ENCODE measurements at places on chromosomes 3 and 15.

- DNase-seq = peak; percentile 8
Measured at GRCh38 chr15:41827290-41827879, 507 bp upstream of the JMJD7 start.

DNA sequence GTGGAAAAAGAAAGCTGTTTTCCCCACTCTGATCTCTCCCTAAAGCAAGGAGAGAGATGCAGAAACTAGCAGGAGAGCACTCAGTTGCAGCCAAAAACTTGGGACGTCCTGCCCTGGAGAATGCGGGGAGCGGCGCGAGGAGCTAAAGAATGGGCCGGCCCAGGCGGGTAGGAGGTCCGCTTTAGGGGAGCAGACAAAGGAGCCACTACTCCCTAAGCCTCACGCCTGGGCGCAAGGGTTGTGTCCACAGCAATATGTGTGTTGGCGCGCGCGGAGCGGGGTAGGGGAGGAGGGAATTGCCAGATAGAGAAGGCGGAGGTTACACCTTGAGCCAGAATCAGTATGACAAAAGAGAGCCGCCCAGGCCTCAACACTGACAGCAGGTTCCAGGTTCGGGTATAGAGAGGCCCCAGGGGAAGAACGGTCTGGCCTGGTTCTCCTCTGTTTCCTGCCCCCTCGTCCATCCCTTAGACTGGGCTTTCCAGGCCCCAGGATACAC is 2.9 kb downstream of the WNT5A start:
- DNase-seq = no peak

GRCh38 chr15:100914876-100915275 is 4.3 kb upstream of the LRRK1 start:
- no peak for DNase-seq

DNA sequence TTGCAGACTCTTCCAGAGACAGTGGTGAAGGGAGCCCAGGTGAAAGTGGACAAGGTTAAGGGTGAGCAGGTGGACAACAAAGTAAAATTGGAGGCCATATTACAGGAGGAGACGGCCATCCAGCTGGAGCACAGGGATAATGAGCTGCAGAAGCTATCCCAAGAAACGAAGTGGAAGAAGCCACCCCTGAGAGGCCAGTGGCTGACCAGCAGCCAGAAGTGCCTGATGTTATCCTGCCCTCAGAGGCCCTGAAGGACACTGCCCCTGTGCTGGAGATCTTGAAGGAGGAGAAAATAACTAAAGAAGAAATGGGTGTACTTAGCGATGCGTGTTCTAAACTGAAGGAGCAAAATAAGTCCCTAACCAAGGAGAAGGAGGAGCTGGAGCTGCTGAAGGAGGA is 107.6 kb downstream of the SMAD6 start:
- no peak for DNase-seq

DNA sequence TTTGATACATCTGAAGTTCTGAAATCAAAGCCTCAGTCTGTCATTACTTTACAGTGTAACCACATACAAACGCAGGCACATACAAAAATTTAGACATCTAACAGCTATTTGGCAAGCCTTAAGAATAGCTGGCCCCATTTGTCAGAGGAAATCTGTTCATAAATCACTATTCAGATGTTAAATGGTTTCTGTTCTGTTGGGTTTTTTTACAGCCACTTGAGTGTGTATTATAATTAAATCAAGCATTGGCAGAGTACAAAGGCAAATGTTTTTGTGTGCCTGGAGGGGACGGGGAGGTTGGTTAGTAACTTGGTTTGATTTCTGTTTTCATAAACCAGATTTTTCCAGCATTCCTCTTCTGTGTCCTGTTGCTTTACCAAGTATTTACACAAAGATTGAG is 24.1 kb downstream of the PIGB start:
- no peak for DNase-seq

DNA sequence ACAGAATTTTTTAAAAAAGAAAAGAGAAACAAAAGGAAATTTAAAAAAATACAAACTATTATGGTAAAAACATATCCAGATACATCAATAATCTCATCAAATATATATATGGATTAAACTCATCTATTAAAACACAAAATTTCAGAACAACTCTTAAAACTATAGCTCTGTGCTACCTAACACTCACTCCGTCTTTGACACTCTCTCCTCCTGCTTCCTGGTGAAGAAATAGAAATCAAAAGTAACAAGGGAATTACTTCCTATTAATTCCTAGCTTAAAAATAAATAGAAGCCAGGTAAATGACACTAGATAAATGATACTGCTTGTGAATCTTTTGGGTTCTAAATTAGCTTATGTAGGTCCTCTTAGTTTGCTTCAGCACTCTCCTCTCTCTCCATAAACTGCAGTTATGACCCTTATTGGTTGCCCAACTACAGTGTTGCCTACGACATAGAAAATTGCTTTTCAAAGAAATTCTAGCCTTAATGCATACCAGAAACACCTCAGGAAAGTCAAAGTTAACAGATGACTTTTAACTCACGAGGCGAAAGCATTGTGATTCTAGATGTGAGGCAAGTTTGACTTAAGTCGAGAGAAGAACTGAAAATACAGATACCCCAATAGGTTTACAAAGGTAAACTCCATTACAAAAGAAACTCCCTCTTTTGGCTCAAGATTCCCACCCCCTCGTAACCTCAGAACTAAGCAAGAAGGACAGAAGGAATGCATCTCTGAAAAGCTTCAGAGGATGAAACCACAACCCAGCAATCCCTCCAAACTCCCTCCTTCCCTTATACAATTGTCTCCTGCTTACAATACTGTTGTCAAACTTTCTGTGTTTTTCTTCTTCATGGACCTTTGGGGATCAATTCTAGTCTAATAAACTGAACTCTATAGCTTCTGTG is 394.7 kb downstream of the FGF12 start:
- no peak for DNase-seq

DNA sequence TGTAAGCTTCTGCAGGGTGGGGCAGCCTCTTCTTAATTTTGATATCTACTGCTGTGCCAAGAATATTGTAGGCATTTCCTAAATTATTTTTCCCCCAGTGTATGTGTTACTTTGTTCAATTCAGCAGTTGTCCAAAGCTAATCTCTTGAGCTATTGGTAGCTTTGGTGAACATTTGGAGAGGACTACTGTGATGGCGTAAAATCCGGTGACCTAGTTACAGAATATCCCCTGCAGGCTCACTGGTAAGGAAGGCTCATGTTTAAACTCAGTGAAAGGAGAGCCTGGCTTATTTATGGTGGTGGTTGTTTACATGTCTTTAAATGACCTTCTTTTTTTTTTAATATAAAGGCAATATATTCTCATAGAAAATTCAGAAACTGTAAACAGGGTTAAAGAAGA is 105.6 kb downstream of the LPP start:
- no peak for DNase-seq

DNA sequence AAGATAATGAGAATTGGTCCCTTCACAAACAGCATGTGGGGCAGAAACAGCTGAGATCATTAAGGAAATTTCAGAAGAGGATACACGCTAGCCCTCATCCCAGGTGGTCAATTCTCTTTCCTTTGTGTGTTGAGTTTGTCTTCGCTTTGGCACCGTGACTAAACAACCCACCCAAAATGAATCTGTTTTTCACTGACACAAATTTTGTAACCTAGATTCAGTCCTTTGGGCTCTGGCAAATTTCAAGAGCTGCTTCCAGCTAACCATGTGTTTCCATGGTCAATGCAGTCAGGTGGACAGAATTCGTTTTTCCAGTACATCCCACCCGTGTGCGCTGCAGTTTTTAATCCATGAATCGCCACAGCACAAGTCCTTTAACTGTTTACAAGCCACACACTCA is 435.4 kb downstream of the WDR72 start:
- DNase-seq = no peak

DNA sequence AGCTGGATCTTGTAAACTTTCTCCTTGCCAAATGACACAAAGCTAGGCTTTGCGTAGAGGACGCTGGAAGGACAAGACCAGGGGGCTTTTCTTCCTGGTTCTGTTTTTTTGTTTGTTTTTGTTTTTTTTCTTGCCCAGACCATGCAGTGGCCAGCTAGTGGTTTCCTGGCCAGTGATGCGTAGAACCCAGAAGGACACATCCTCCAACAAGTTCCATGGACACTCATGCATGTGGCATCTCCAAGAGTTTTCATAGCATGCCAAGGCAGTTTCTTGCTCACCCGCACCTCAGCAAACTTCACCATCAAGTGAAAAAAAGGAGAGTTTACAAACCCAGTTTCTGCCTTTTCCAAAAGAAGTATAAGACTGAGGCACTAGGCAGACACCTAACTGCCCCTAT is 46.1 kb upstream of the TMCO5A start:
- DNase-seq = no peak

DNA sequence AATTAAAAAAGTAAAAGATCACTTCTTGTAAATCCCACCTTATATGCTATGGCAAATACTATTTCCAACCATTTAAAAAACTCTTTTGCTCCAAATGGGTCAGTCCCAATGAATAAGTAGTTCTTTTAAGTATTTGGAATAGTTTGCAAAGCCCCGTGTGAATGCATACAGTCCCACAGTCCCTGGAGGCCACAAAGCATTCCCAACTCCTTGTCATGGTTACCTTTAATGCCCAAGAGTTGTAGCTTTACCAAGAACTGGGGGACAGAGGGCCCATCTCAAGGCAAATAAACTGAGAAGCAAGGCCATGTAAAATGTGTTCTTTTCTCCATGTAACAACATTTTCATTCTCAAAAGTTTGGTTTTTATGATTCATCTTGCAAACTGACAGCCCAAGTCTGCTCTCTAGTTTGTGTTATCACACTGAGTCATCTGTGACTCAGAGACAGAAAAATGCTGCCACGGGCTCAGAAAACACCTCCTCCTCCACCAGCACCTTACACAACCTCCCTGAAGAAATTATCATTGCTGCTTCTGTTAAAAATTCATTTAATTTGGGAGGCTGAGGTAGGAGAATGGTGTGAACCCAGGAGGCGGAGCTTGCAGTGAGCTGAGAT is 336.2 kb downstream of the ERC2 start:
- DNase-seq = no peak

GRCh38 chr3:185406121-185406620 is 43.2 kb downstream of the MAP3K13 start:
- no peak for DNase-seq

GRCh38 chr3:33537133-33537532 is 96.9 kb upstream of the UBP1 start:
- no peak for DNase-seq

- no peak for DNase-seq
Measured at GRCh38 chr15:73284090-73284716, 84.6 kb downstream of the HCN4 start.

DNA sequence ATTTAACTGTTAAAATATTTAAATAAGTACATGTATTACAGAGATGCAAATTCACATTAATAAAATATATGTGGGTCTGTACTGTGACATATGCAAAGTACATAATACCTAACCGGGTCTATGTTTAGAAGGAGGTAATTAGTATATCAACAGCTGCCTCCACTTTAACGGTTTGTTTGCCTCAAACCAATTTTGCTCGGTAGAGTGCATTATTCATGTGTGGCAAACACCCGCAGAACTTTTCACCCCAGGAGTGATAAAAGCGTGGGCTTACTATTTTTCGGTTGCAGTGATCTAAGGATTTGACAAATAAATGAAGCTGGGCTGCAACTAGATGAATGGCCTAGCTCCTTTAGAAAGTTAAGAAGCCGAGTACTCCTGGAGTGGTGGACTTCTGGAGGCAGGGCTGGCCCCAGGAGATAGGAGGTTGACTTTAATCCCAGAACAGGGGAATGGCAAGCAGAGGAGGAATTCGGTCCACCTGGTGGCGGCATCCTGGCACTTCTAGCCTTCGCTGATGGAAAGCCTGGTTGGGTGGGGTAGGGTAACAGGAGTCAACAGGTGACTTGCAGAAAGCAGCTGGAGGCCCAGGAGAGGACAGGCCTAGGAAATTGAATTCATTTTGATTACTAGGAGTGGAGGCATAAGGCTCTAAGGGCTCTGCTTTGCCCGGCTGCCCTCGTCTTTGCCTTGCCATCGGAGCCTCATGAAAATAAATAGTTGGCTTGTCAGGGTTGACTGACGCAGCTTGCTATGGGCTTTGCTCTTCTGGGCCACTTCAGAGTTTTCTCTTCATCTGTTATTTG is 2.4 kb downstream of the SLCO3A1 start:
- no peak for DNase-seq

DNA sequence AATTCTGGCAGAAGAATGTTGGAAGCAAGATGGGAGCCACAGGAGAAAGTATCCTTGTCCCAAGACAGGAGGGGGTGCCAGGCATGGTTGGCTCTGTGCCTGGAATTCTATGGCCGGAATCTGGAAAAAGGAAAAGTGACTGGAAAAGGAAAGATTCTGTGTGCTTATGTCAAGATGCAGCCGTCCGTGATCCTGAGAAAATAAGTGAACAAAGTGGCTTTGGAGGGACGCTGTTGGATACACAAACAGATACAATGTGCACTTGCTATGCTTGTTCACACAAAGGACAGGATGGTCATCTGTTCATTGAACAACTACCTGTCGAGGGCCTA is 28.5 kb upstream of the MUC20 start:
- no peak for DNase-seq

DNA sequence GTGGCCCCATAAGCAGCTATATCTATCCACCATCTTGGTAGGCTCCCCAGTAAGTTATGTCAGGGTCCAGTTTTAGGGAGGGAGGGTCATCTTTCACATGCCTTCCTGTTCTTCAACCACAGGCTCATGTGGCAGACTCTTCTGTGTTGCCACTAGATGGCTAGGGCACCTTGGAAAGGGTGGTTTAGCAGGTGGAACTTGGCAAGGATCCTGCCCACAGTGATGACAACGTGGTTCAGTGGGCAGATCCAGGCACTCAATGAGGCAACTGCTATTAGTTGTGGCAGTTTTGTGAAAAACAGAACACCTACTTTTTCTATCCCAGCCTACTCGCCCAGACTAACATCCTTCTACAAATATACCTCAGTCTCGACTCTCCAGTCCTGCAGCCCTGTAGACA is 7.2 kb upstream of the RBP1 start:
- no peak for DNase-seq

DNA sequence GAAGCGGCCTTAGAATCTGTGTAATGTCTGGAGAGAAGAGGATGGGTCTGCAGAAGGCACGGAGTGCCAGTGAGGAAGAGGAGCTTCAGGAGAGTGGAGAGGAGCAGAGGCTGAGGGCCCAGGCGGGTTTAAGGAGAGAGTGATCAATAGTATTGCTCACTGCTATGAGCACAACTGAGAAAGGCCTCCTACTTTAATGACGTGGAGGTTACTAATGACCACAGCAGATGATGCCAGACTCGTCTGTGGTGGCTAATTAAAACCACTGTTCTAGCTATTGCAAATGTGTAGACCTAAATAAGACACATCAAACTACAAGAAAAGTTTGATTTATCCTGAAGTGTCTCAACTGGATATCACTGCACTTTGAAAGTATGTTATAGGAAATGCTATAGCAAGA is 33.2 kb downstream of the MTMR10 start:
- no peak for DNase-seq

- no peak for DNase-seq
Measured at GRCh38 chr15:60964527-60964926, 264.6 kb downstream of the RORA start.

DNA sequence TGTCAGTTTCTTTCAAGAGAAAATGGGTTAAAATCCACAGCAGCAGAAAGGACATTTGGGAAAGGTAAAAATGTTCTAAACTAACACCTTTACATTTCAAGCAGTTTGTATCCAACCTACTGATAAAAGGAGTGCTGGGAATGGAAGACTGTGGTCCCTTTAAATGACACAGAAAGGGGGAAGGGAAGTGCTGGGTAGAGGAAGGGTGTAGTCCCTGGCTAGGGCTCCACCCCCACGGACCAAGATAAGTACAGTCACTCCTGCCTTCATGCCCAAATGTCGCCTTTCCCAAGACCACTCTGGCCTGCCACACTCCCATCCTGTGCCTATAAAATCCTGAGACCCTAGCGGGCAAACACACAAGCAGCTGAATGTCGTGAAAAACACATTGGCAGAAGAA is 350.9 kb upstream of the POU1F1 start:
- no peak for DNase-seq

- DNase-seq = no peak
Measured at GRCh38 chr3:40875581-40875980, 323.7 kb upstream of the CTNNB1 start.
